ENCODE measurements at places on chromosomes 12 and 14.
A peak's percentile ranks its signal among the peaks of the same experiment; 100 is the strongest.

DNA sequence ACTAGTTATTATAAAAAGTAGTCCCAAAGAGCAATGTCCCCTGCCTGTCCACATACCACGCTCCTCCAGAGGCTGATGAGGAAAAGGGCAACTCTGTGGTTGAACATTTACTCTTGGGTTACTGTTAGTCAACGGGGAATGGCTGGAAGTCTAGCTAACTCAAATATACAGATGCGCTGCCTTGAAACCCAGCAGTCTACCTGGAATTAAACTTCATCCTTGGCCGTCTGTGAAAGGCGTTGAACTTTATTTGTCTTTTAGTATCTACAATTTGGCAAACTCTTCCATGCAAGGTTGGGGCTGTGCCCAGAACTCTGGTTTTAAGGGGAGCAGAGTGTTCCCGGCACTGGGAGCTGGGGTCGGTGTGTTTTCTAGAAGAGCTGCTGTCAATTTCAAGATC is 3.9 kb upstream of the MEG3 start:
- DNase-seq: no peak

- DNase-seq: peak; percentile 80
Observed at GRCh38 chr12:62724947-62725451, 210.0 kb downstream of the PPM1H start.

GRCh38 chr12:54217774-54218241 is 29.0 kb upstream of the SMUG1 start:
- DNase-seq: no peak

DNA sequence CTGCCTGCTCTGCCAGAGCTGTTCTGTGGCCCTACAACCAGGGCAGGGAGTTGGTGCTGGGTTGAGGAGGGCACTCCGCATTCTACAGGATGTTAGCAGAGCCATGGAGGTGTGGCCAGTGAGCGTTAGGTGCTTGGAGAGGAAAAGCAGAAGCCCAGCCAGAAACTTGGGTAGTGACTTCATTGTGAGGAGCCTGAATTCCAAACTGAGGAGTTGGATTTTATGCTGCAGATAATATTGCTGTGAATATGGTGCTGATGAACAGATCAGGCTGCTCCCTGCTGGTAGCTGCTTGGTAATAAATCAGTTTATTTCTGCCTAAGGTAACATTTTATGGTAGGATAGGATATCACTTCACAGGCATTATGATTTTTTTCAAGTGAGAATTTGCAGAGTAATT is 7.1 kb upstream of the CCDC175 start:
- no peak for DNase-seq

DNA sequence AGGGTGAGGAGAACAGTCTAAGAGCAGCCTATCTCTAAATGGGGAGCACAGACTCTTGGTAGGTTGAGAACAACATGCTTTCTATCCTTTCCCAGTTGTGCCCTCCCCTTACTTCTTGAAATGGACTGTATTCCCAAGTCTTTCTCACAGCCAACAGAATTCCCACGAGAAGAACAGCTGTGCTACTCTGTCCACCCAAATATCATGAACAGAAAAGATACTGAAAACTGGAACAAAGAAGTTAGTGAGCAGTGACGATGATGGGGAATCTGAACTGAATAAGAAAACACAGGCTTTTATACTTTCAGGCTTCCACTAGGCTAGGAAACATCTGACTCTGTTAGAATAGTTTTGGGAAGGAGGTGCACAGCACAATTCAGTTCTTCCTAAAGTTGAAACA is 3.4 kb downstream of the NACA start:
- DNase-seq: no peak

- no peak for DNase-seq
Observed at GRCh38 chr12:95809000-95809680, 18.6 kb upstream of the NTN4 start.

- no peak for DNase-seq
Observed at GRCh38 chr14:97143011-97143410, 345.8 kb downstream of the VRK1 start.

GRCh38 chr14:93984070-93984469 is 7.7 kb upstream of the ASB2 start:
- DNase-seq: no peak
